ENCODE measurements at places on chromosomes 3 and 15.

DNA sequence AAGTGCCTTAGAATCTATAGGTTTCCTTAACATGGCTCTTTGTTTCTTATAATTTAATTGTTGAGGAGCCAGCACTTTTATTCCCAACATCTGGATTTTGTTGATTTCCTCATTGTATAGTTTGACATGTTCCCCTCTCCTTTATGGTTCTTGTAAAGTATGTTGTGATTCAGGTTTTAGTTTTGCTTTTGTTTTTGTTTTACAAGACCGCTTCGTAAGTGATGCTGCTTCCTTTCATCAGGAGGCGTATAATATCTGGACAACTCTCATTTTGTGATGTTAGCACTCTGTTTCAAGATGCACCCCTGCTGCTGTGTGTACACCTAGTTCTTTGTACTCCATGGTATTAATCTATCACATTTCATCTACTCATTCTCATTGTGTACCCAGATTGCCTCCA, 48.7 kb downstream of the SLC49A4 start:
- no peak for DNase-seq

DNA sequence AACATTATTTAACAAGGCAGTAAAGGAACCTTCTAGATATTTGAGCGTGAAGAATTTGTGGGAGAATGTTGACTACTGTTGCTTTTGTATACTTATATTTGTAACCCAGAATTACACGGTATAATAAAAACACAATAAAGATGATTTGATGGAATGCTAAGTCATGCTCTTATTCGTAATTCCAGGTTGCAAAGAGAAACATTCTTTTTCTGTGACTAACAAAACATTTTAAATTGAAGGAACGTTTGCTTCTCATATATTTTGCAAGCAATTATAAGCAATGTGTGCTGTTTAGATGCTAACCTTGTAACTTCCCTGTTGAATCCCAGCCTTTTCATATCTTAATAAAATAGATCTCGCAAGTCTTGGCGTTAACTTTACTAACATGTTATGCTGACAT, 124.4 kb upstream of the CGNL1 start:
- DNase-seq, result peak; percentile 75

DNA sequence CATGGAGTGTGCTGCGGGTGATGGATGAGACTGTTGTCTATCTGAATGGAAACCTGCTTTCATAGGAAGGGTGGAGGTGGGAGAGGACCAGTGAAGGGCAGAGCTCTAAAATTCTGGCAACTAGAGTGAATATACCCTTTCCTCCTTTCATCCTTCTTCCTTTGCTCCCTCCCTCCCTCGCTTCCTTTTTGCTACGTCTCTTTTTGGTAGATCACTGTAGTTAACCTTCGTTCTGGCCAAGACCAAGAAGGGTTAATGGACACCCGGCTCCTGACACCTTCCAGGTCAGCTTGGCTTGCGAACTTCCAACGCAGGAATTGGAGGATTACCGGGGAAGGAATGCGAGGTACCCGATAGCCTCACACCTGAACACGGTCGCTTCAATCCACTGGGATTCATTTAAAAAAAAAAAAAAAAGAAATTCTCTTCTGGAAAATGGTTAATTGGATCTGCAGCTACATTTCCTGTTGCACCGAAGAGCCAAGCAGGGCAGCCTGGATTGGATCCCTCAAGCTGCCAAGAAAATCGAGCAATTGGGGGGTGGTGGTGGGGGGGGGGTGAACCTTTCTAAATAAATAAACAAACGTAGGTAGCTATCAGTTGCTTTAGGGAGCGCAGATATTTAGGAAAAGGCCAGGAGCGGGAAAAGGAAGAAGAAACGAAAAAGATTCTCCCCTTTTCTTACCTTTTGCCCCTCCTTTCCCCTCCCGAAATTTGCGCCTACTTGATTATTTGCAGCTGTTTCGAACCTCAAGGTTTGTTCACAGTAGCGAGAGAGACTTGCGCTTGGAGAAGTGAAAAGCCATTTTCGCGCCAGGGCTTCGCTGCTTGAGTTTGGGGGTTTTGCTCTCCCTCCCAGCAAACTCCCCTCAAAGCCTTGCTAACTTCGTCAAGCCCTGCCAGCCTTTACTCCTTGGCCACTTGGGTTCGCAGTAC, 9.5 kb upstream of the NR2F2 start:
- DNase-seq, result no peak

- no peak for DNase-seq
Measured at GRCh38 chr15:99333413-99333812, 82.1 kb downstream of the LRRC28 start.

DNA sequence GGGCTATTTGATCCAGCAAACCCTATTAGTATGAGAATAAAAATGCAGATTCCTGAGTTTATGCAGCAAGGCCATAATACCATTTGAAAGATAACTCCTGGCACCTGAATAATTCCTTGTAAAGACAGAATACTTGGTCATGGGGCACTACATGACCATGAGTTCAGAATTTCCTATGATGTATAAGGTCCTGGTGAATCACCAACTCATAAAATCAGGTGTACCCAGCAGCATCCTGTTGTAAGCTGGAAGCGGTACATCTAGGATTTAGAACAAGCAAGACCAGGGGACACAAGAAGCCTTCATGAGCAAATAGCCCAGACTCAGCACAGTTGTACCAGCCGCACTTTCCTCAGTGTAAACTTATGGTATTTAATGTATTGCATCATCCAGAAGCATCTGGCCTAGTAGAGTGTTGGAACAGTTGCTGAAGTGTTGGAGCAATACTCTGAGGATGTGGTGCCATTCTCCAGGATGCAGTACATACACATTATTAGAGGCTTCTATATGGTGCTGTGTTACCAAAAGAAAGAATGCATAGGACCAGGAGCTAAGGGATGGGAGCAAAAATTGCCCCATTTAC, 233.4 kb downstream of the SQOR start:
- no peak for DNase-seq

DNA sequence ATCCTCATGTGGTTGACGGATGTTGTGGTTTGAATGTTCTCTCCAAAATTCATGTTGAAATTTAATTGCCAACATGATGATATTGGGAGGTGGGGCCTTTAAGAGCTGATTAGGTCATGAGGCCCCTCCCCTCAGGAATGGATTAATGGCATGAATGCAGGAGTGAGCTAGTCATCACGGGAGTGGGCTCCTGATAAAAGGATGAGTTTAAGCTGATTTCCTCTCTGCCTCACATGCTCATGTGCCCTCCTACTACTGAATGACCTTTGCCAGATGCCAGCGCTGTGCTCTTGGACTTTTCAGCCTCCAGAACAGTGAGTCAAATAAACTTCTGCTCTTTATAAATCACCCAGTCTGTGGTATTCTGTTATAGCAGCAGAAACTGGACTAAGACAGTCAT, 111.2 kb downstream of the MYO5A start:
- DNase-seq, result peak; percentile 72

DNA sequence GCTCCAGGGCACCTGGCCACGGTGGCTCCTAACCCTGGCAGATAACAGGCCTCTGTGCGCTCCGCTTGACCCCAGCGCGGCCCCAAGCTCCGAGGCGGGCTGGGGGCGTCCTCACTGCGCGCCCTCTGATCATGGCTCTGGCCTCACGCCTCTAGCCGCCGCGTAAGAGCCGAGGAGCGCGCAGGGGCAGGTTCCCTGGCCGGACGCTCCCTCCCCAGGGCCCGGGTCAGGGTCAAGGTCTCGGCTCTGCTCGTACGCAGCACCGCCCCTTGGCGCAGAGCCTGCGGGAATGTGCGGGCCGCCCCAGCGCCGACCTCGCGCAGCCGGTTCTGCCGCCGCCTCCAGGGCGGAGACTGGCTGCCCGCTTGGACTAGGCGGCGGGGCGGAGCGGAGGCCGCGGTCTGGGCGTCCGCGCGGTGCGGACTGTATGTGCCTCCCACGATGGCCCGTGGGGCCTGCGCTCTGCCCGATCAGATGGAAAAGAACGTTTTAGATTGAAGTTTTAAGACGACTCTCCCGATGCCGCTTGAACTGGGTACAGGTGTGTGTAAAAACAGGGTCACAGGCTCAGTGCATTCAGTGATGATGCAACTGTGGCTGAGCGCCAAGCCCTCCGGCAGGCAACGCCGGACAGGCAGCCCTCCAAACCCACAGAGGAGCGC, 40.8 kb downstream of the CHST14 start:
- DNase-seq, result peak; percentile 35

DNA sequence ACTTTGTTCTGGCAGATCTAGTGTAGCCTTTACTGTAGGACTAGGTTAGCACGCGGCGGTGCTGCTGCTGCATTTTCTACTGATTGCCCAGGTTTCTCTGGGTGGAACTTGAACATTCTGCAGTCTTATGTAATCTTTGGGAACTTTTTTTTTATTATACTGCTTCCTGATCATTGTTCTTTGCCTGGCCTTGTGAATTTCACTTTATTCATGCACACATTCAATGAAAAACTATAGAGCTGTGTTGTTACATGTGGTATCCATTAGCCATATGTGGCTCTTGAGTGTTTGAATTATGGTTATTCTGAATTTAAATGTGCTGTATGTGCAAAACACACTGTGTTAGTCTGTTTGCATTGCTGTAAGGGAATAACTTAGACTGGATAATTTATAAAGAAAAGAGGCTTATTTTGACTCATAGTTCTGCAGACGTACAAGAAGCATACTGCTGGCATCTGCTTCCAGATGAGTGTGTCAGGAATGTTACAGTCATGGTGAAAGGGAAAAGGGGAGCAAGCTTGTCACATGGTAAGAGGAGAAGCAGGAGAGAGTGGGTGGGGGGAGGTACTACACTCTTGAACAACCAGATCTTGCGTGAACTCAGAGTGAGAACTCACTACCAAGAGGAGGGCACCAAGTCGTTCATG, 26.5 kb downstream of the MEF2A start:
- DNase-seq, result peak; percentile 60
